ENCODE measurements at places on chromosomes 1 and 21.

- no peak for DNase-seq
Measured at GRCh38 chr1:207763972-207764371, 12.1 kb downstream of the CD46 start.

DNA sequence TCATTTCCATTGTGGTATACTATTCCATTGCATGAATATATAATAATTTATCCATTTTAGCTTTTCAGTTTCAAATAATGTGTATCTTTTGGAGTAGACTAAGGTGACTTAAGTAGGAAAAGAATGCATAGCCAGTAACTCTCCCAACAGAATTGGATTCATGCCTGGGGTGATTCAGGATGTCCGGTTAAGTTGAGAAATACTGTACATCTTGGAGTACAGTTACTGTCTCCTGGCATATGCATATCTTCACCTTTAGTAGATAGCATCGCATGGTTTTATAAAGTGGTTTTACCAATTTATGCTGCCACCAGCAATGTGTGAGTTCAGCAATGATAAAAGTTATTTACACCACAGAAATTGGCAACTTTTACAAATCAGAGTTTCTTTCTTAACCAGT lies 18.6 kb upstream of the SLC6A9 start:
- DNase-seq: no peak

GRCh38 chr1:25644962-25645361 lies 28.4 kb downstream of the MAN1C1 start:
- DNase-seq: no peak

- DNase-seq: no peak
Measured at GRCh38 chr1:39936724-39937491, 18.0 kb upstream of the MFSD2A start.

DNA sequence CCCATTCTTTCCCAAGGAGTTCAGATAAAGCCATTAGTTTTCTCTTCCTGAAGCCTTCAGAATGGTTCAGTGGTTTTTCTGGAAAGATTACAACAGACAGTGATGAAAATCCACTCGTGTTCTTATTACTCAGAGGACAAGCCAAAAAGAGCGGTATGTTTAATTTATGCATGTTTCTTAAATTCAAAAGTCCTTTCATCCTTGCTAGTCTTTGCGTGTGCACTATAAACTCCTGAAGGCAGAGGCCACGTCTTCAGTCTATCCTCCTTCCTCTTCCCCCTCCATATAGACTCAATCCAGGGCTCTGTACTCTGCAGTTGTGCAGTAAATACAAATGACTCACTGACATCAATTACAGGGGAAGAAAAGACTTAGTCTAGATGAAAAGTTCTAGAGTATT lies 409.2 kb upstream of the PLXNA2 start:
- no peak for DNase-seq

- DNase-seq: peak; percentile 86
Measured at GRCh38 chr1:168112673-168113305, 23.9 kb downstream of the GPR161 start.

DNA sequence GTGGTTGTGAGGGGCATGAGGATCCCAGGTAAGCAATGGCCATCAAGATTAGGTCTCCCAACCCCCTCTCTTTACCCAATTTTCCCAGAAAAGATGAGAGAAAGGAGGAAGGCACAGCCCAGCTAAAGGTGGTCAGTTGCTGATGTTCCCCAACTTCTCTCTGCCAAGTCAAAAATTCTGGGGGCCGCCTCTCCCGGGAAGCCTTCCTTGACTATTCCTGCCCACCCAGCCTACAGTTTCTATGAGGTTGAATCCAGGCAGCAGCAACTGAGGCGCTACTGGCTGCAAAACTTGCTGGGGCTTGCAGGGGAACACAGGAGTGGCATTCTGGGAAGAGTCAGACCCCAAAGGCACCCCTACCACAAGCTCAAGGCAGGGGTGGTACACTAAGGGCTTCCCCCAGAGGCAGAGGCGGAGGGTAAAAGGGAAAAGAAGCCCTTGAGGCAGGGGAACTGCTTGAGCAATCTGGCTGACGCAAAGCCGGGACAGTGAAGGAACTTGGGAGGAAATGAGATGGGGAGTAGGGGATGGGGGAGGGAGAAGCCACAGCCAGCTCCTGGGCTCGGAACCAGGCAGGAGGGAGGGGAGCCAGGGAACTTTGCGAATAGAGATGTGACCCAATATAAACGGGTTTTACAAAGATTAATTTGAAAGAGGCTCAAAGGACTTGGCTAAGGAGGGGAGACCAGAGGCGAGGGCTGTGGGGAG lies 31.2 kb downstream of the SDC3 start:
- no peak for DNase-seq

DNA sequence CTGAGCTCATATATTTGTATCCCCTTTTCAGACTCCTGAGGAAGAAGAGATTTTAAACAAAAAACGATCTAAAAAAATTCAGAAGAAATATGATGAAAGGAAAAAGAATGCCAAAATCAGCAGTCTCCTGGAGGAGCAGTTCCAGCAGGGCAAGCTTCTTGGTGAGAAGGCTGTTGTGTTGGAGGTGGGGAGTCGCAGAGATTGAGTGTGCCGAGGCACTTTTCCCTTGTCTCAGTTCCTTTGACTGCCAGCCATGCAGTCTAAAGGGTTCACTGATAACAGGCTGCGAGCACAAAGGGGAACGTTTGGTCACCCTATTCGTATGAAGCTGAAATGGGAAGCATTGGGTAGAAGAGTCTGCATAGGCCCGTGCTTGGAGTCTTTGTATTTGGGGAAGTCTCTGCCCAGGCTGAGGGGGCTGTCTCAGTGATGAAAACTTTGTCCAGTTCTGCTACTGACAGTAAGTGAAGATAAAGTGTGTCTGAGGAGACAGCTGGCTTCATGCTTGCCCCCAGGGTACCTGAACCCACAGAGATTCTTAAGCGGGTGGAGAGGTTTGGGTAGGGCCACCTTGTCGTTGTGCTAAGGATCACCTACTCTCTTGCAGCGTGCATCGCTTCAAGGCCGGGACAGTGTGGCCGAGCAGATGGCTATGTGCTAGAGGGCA lies 2.8 kb downstream of the RPS8 start:
- no peak for DNase-seq

DNA sequence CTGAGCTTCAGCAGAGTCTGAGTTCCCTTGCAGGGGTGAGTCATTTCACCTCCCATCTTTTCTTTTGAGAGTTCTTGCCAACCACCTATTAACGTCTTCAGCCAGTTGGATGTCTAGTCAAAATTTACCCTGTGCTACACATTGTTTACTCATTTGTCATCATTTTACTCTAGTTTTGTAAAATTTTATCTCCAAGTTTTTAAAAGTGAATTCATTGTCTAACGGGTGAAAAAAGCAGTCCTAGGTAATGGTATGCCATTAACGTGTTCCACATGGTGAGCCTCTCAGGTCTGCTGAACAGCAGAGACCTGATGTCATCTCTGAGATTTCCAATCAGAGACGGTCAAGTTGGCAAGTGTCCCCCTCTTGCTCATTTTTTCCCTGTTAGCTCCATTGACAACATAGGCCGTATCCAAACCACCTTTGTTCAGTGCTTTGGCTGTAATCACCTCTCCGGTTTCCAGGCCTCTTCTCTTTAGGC lies 85.4 kb downstream of the TBX15 start:
- DNase-seq: no peak

- DNase-seq: no peak
Measured at GRCh38 chr1:184018622-184019021, 18.9 kb downstream of the COLGALT2 start.

- DNase-seq: no peak
Measured at GRCh38 chr21:46207920-46208591, 20.5 kb downstream of the LSS start.

- no peak for DNase-seq
Measured at GRCh38 chr1:164228928-164229327, 330.1 kb upstream of the PBX1 start.

- DNase-seq: no peak
Measured at GRCh38 chr1:49136738-49137251, 360.1 kb upstream of the BEND5 start.

DNA sequence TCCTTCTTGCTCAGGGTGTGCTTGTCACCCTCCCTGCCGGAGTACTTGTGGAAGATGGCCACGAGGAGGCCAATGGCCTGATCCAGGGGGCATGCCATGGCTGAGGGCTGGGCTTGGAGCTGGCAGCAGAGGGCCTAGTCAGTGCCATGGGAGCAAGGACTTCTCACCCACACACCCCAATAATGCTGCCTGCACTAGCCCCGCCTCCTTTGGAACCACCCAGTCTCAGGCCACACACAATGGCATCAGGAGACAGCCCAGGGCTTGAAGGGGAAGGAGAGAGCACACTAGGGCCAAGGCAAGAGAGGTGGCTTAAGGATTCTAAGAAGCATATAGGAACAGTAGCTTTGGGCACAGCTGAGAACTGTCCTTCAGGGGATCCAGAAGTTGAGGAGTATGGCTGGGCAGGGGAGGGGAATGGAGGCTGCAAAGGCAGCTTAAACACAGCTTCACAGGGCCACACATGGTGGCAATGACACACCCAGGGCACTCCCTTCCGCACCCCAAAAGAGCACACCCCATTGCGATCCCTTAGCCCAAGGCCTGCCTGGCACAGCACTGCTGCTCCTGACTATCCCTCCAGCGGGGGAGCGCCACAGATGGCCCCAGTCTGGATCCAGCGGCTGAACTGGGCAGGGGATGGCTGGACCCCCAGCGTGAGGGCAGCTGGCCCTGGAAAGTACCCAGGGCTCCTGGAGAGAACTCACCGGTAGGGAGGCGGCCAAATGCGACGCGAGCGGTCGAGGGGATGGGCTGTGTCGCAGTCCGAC lies at the start of gene S100A6:
Gene S100A6 (minus strand): TSS at position 750 of the 770 bp plus-strand sequence. CDS start 652 bp downstream, at position 98.
- DNase-seq: no peak

DNA sequence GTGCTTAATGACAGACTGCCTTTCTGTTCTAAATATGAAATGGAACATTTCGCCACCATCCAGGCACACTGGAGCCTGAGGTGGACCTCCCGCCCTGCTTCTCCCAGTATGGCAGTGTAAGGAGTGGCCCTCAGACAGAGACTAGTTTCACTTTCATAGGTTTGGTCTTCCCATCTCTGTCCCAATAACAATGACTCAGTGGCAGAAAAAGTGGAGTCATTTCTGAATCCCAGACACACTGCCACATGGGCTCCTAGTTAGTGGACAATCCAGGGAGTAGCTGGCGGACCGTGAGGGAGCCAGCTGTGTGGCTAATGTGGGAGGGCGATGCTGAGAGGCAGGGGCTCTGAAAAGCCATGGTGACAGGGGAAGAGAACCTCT lies 95.6 kb upstream of the TSPAN2 start:
- no peak for DNase-seq

DNA sequence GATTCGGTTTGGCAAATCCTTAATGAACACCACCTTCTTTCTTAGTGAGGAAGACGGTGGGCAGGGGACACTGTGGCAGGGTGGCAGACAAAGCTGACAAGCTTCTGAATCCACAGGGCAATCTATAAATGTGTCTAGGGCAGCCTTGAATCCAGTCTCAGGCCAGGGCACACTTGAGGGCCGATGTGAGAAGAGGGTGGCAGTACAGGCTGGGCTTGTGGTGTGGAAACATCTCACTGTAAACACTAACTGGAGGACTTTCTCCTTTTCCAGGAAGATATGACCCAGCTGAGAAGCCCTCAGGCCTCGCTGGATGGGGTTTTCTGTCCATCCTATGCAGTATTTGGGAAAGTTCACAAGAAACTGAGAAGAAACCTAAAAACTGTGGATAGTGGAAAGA lies 46.5 kb downstream of the PKP1 start:
- DNase-seq: no peak

GRCh38 chr1:31432592-31433395 lies 19.8 kb downstream of the SERINC2 start:
- no peak for DNase-seq

DNA sequence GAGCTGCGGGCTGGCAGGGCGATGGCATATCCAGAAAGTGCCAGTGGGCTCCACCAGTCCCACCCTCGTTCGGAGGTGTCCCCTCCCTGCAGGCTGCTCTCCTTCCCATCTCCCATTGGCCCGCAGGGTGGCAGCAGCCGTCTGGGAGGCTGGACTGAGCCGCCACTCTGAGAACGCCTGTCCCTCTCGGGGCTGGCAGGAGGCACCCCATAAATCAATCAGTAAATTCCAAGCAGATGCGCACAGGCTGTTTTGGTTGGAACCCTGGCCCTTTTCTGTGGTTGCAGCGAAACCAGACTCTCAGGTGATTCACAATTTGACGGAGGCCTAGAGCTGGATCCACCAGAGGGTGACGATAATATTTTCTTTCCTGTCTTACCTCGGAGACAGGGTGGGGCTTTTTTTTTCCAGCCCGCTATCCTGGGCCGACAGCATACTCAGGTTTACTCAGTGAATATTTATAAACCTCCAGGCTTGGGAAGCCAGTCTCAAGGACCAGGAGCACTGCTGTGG lies 99.7 kb downstream of the GLIS1 start:
- peak; percentile 85 for DNase-seq

- peak; percentile 27 for DNase-seq
Measured at GRCh38 chr1:23184212-23184934, 15.7 kb upstream of the LUZP1 start.

- DNase-seq: no peak
Measured at GRCh38 chr1:165628147-165628822, 2.7 kb upstream of the MGST3 start.

DNA sequence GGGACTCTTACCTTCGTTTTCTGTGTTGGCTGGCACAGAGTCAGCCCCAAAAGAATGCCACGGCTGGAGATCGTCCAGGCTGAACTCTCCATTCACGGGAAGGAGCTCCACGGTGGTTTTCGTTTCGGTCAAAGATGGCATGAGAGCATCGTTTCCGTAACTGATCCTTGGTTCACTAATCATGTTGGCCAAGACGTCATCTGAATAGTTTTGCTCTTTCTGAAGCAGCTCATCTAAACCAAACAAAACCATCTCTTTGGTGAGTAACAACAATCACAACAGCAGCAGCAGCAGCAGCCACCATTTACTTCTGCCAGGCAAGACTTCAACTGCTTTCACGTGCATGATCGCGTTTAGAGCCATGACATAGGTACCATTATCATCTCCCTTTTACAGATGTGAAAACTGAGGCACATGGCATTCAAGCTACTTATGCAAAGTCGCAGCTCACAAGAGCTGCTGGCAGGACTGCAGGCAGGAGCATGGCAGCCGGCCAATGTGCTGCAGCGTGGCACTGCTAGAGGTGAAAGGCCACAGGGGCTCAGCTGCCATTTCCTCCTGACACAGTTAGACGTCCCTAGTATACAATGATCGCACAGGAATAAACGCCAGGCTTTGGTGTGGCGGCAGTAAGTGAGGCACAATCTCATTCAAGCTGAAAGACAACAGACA lies 177.1 kb downstream of the GABPA start:
- DNase-seq: no peak

DNA sequence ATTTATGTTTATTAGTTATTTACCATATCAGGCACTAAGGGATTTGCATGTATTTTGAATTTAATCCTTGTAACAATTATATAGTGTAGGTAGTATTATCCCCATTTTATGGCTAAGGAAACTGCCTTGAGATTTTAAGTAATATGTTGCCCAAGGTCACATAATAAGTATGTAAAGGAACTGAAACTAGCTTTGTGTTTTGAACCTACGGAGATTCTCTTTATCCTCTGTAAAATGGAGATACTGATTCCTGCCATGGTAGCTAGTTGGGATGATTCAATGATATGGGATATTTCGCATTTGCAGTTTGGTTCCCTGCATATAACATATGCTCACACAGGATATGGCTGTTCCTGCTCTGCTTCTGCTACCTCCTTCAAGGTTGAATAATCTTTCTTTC lies 144.3 kb downstream of the ST6GALNAC3 start:
- DNase-seq: no peak
